ENCODE measurements at places on chromosomes 5 and 9.

DNA sequence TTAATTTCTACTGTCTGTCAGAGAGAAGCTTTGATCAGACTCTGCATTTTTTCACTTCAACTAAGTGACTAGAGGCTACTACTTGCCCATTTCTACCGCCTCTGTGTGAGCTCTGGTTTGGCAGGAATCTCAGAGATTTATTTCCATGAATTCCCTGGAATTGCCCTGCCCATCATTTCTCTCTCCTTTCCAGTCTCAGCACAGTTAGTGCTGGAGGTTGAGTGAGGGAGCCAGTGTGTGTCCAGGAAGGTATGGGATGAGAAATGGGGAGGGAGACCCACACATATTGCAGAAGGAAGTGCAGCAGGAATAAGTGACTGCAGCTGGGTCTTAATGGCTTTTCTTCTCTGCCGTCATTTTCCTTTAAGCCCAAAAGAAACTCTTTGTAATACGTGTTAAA is 443.1 kb upstream of the ZNF462 start:
- no peak for DNase-seq

- no peak for DNase-seq
Measured at GRCh38 chr5:86749841-86750240, 132.1 kb downstream of the COX7C start.

DNA sequence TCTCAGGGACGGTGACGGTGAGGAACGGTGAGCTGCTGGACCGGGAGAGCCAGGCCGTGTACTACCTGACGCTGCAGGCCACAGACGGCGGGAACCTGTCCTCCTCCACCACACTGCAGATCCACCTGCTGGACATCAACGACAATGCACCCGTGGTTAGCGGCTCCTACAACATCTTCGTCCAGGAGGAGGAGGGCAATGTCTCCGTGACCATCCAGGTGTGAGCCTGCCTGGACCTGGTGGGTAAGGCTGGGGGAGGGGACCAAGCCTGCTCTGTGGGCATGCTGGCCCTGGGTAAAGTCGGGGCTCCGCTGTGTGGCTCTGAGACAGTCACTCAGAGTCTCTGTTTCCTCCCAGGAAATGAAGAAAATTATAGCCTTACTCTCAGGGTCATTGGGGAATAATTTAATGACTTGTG is 29.3 kb downstream of the CDHR2 start:
- DNase-seq: no peak

GRCh38 chr5:68182094-68182493 is 33.5 kb upstream of the PIK3R1 start:
- DNase-seq: no peak

- no peak for DNase-seq
Measured at GRCh38 chr9:35783418-35783817, 8.0 kb upstream of the NPR2 start.

Data from NCI-H2029 treated with DMSO at 0.1 percent for 48 hours (cell line).